ENCODE measurements at places on chromosomes 12 and 14. TPM values are rescaled to one million over a fixed set of nuclear protein-coding genes. Genes with fewer than 3 reads are reported as not detected.

GRCh38 chr14:55122440-55122986 is 6.5 kb upstream of the LGALS3 start:
- H3K4me1 ChIP-seq = peaks cover 27% of the 10 kb centered on the region
- no peak for DNase-seq
- H3K36me3 ChIP-seq = no peaks in the 10 kb centered on the region
- no peak overlapping the region for H3K27ac ChIP-seq
- H3K4me3 ChIP-seq = no peak overlapping the region

- peaks cover 2% of the 10 kb centered on the region for H3K4me1 ChIP-seq
- H3K4me3 ChIP-seq = no peak overlapping the region
- no peak for DNase-seq
- H3K27me3 ChIP-seq = no peaks in the 10 kb centered on the region
These were observed 64.1 kb downstream of the NELL2 start for GRCh38 chr12:44812062-44812461.

- H3K36me3 ChIP-seq = no peaks in the 10 kb centered on the region
- H3K4me3 ChIP-seq = no peak overlapping the region
- DNase-seq = no peak
- no peaks in the 10 kb centered on the region for H3K27me3 ChIP-seq
- H3K27ac ChIP-seq = no peak overlapping the region
These were observed 117.7 kb upstream of the FRMD6 start for GRCh38 chr14:51533872-51534553.

Gene MSI1
- total RNA-seq = 40.2 TPM

DNA sequence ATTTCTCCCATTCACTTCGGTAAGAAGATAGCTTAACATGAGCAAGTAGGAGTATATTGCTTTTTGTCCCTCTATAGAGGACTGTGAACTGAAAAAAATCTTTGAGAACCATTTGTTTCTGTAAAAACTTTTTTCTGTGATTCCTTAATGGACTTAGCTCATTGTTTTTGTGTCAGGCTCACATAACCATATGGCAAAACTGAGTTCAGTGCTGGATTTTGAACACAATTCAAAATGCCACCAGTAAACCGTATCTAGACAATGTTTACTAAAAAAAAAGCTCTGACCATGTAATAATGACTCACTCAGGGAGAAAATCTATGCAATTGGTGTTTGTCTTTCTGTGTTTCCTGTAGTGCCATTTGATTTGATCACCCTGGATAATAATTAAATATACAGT is 5.2 kb downstream of the TRHDE start:
- peaks cover 45% of the 10 kb centered on the region for H3K27me3 ChIP-seq
- no peaks in the 10 kb centered on the region for H3K36me3 ChIP-seq

DNA sequence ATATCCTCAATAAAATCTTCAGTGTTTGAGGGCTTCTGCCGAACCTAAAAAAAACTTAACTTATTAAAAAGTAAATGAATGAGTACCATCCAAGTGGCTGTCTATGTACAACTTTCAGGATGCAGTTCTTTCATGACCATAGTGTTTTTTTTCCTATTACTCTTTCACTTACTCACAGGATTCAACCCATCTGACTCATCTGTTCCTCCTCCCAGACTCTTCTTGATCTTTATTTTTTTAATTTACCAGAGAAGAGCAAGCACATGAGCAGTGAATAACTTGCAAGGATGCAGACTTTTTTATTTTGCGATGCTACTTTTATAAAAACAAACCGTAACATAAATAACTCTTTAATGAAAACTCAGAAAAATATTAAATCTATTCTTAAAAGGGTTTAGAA is 24.5 kb downstream of the RECQL start:
- peaks cover 6% of the 10 kb centered on the region for H3K36me3 ChIP-seq
- no peaks in the 10 kb centered on the region for H3K4me1 ChIP-seq
- H3K4me3 ChIP-seq = no peak overlapping the region
- no peaks in the 10 kb centered on the region for H3K27me3 ChIP-seq
- DNase-seq = no peak

DNA sequence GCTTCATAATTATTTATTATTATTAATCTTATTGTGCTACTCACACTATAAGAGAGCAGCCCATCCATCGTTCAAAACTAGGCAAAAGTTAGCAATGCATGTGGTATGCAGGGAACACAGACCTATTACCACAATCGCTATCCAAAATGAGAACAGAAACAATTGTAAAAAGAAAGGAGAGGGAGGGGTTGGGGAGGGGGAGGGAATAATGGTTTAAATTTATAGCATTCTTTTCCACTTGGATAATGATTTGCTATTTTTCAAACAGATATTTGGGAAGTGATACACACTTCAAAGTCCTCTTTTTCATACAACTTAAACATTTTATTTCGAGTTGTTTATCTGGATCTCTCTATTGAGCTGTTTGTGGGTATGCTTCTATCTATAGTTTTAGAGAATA is 248.6 kb upstream of the SOX5 start:
- DNase-seq = no peak
- H3K27ac ChIP-seq = no peak overlapping the region
- H3K4me1 ChIP-seq = peaks cover 13% of the 10 kb centered on the region

Gene IPO4
- total RNA-seq = 15.9 TPM

DNA sequence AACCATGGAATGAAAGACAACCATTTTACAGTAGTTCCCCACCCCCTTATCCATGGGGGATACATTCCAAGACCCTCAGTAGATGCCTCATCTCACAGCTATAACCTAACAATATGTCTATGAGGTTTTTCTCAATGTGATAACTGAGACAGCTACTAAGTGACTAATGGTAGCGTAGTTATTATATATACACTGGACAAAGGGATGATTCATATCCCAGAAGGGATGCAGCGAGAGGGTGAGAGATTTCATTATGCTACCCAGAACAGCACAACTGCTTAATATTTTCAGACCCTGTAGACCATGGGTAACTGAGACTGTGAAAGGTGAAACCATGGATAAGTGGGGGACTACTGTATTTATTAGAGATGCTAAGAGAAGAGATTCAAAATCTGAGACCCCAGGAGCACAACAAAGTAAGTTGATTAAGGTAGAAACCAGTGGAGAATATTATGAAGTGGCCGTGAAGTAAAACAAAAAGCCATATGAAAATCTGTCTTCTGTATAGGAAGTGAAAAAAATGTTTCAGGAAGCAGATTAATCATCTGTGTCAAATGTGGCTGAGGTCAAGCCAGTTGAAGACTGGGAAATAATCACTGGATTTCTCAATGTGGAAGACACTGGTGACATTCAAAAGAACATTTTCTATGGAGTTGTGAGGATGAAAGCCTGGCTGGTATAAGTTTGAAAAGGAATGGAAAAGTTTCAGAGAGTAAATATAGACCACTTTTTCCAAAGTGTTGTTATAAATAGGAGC is 77.2 kb downstream of the RPL10L start:
- no peak overlapping the region for H3K27ac ChIP-seq
- H3K4me1 ChIP-seq = no peaks in the 10 kb centered on the region
- no peaks in the 10 kb centered on the region for H3K27me3 ChIP-seq
- DNase-seq = no peak
- H3K4me3 ChIP-seq = no peak overlapping the region

DNA sequence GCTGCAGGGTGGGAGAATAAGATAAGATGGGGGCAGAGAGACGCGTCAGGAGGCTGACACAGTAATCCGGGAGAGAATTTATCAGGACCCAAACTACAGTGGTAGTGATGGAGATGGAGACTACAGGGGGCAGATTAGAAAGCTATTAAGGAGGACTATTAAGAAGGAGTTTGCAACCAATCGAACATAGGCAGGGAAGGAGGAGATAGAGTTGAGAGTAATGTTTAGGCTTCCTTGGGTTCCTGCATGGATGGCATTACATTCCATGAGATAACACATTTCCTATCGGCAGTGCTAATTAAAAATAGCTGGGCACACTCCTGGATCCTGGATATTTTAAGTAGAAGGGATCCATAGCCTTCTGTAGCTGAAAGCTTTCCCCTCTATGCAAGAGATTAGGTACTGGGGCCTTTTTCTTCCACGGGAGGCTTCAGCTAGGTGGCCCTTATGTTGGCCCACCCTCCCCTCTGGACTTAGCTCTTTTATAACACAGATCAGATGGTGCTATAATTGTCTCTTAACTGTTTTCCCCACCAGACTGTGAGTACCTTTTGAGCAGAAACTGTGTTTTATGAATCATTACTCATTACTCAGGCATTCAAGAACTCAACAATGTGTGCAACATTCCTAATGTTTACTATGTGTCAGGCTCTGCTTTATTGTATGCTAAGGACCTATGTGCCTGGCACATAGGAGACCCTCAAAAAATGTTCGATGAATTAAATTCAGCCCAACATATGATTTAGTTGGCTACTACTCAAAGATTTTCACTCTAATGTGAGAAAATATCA is 113.0 kb downstream of the RMST start:
- H3K27me3 ChIP-seq = no peaks in the 10 kb centered on the region
- no peak overlapping the region for H3K27ac ChIP-seq
- no peak for DNase-seq
- no peak overlapping the region for H3K4me3 ChIP-seq
- H3K36me3 ChIP-seq = no peaks in the 10 kb centered on the region
- H3K4me1 ChIP-seq = peaks cover 9% of the 10 kb centered on the region

DNA sequence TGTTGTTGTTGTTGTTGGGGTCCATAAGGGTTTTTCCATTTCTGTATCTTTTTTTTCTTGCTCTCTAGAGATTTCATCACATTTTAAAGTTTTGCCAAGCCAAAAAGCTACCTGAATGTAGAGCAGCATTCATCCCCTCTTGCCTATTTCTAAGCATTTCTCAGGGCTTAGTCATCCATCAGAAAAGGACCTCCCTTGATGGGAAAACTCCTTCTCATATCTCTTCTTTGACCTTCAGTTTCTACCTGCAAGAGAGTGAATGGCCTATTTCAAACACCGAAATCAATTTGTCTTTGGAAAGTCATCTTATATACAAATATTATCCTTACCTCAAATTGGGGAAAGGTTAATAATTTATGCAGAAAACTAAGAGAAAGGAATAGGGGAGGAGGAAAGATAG is 4.5 kb downstream of the MYBPC1 start:
- H3K27ac ChIP-seq = no peak overlapping the region
- no peak for DNase-seq
- H3K4me3 ChIP-seq = no peak overlapping the region

DNA sequence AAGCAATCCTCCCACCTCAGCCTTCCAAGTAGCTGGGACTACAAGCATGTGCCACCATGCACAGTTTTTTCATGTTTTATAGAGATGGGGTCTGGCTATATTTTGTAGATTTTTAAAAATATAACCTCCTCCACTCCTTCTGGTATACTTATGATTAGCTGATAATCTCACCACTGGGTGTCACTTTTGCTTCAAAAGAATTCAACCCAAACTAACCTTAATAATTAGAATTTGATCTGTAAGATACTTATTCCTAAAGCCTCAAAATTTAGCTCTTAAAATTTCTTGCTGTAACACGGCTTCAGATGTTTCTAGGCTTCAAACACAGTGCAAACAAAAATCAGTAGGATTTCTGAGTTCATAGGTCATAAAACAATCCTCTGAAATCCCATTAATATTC is 130.3 kb downstream of the CEP83 start:
- peaks cover 9% of the 10 kb centered on the region for H3K4me1 ChIP-seq
- no peak overlapping the region for H3K4me3 ChIP-seq
- DNase-seq = no peak
- H3K27me3 ChIP-seq = no peaks in the 10 kb centered on the region
- peaks cover 4% of the 10 kb centered on the region for H3K36me3 ChIP-seq

GRCh38 chr12:15608406-15608805 is 180.8 kb downstream of the EPS8 start:
- H3K36me3 ChIP-seq = no peaks in the 10 kb centered on the region
- no peaks in the 10 kb centered on the region for H3K4me1 ChIP-seq
- no peaks in the 10 kb centered on the region for H3K27me3 ChIP-seq
- no peak for DNase-seq
- H3K4me3 ChIP-seq = no peak overlapping the region

Gene SYNDIG1L
- total RNA-seq = 0.40 TPM

GRCh38 chr12:98417266-98417665 is 98.1 kb upstream of the TMPO start:
- H3K27me3 ChIP-seq = no peaks in the 10 kb centered on the region
- H3K27ac ChIP-seq = no peak overlapping the region
- H3K4me3 ChIP-seq = no peak overlapping the region
- no peak for DNase-seq
- H3K4me1 ChIP-seq = peaks cover 24% of the 10 kb centered on the region

GRCh38 chr12:10636124-10636523 is 22.7 kb upstream of the MAGOHB start:
- no peak overlapping the region for H3K4me3 ChIP-seq
- no peaks in the 10 kb centered on the region for H3K4me1 ChIP-seq
- H3K36me3 ChIP-seq = no peaks in the 10 kb centered on the region
- no peak for DNase-seq

- H3K4me3 ChIP-seq = peak overlapping the region; percentile 1
- DNase-seq = peak; percentile 50
- H3K27me3 ChIP-seq = no peaks in the 10 kb centered on the region
- H3K4me1 ChIP-seq = peaks cover 49% of the 10 kb centered on the region
These were observed 19.4 kb downstream of the GPR19 start for GRCh38 chr12:12676605-12677004.

Gene ALG10B
- total RNA-seq = 9.9 TPM

- no peaks in the 10 kb centered on the region for H3K27me3 ChIP-seq
- peak overlapping the region; percentile 86 for H3K4me3 ChIP-seq
- peaks cover 23% of the 10 kb centered on the region for H3K4me1 ChIP-seq
- H3K36me3 ChIP-seq = peaks cover 22% of the 10 kb centered on the region
These were observed 399 bp downstream of the NCAPD2 start for GRCh38 chr12:6494258-6494743.

Gene HOXC11
- not detected for total RNA-seq

- H3K4me3 ChIP-seq = no peak overlapping the region
- DNase-seq = no peak
- no peaks in the 10 kb centered on the region for H3K4me1 ChIP-seq
These were observed 73.0 kb downstream of the LGMN start for GRCh38 chr14:92675421-92675820.

Gene TAMALIN
- 7.4 TPM for total RNA-seq

DNA sequence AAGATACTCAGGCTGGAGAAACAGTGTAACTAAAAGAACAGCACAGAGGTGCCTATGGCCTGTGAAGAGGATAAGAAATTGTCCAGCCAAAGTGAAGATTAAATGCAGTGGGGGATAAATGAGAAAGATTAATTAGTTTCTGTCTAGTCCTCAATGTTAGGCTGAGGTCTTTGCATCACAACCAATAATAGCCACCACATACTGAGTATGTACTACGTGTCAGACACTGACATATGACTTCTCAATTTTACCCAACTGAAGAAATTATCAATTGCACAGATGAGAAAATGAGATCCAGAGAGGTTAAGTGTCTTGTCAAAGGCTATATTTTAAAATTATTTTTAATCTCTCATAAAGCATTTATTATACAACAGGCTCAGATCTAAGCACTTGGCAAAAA is 285.9 kb downstream of the PDZRN4 start:
- no peaks in the 10 kb centered on the region for H3K36me3 ChIP-seq
- no peak for DNase-seq
- H3K27me3 ChIP-seq = no peaks in the 10 kb centered on the region
- no peak overlapping the region for H3K4me3 ChIP-seq

Gene SERPINA10
- total RNA-seq = not detected

Gene TMPRSS12
- not detected for total RNA-seq

Gene FAM90A1
- not detected for total RNA-seq

- H3K27ac ChIP-seq = no peak overlapping the region
- no peak overlapping the region for H3K4me3 ChIP-seq
- peaks cover 87% of the 10 kb centered on the region for H3K27me3 ChIP-seq
- no peaks in the 10 kb centered on the region for H3K4me1 ChIP-seq
- DNase-seq = no peak
These were observed 59.6 kb upstream of the GALNT9 start for GRCh38 chr12:132389026-132389425.

Gene EML1
- total RNA-seq = 47.7 TPM
